ENCODE measurements at places on chromosomes 12 and 14.

DNA sequence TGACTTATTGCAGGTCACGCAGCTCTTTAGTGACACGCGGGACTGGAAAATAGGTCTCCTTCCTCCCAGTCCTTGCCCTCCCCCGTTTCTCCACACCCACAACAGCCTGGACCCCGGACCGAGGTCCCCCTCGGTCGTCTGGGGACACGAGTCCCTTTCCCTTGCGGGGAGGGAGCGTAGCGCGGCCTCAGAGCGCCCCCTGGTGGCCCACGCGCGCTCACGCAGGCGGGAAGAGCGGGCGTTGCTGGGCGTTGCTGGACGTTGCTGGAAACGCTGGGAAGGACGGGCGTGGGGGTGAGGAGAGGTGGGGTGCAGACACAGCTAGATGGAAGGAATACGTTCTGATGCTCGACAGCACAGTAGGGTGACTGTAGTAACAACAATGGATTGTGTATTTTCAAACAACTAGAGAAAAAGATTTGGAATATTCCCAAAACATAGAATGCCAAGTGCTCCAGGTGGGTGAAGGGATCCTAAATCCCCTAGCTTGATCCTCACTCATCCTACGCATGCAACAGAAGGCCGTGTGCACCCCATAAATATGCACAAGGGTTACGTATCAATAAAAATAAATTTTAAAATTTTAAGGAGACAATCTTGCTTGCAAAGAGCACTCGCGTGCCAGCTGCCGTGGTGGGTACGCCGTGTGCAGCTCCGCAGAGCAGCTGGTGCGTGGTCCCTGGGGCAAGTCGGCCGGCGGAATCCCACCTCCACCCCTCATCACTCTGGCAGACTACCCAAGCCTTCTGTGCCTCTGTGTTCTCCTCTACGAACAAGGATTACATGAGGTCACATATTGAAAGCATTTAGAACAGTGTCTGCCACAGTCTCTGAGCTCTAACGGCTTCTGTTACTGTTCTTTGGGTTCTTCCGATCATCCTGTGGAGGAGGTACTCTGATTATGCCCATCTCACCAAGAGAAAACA is 87.4 kb downstream of the B4GALNT3 start:
- peak; percentile 11 for DNase-seq

- no peak for DNase-seq
Measured at GRCh38 chr14:100386121-100386520, 63.0 kb downstream of the SLC25A47 start.

GRCh38 chr12:70513426-70513825 is 123.8 kb downstream of the PTPRB start:
- no peak for DNase-seq

- DNase-seq = peak; percentile 72
Measured at GRCh38 chr12:29148911-29149690, at the start of gene FAR2. Gene FAR2, plus strand, starts transcription at chr12:29149278. Its CDS starts 121,172 bp downstream, at chr12:29270450.

Data from NK-92 treated with Interleukin-12 subunit alpha and Interleukin-12 subunit beta, amount 100 ng/mL, for 24 hours (cell line).